ENCODE measurements at places on chromosomes 6 and 20.

DNA sequence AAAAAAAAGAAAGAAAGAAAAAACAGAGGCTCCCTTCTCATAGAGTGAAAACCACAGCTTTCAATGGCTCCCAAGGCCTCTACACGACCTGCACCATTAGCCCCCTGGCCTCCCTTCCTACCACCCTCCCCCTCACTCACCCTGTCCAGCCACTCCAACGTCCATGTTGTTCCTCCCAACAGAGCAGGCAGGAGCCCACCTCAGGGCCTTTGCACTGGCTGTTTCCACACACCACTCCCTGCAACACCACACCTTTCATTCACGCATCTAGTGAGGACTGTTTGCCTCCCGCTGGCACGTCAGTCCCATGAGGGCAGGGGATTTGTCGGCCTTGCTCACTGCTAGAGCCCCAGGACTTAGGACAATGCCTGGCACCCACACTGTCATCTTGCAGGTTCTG, 39.5 kb downstream of the GRM4 start:
- DNase-seq, result no peak

- no peak for DNase-seq
Measured at GRCh38 chr6:169577236-169577635, 124.6 kb downstream of the WDR27 start.

DNA sequence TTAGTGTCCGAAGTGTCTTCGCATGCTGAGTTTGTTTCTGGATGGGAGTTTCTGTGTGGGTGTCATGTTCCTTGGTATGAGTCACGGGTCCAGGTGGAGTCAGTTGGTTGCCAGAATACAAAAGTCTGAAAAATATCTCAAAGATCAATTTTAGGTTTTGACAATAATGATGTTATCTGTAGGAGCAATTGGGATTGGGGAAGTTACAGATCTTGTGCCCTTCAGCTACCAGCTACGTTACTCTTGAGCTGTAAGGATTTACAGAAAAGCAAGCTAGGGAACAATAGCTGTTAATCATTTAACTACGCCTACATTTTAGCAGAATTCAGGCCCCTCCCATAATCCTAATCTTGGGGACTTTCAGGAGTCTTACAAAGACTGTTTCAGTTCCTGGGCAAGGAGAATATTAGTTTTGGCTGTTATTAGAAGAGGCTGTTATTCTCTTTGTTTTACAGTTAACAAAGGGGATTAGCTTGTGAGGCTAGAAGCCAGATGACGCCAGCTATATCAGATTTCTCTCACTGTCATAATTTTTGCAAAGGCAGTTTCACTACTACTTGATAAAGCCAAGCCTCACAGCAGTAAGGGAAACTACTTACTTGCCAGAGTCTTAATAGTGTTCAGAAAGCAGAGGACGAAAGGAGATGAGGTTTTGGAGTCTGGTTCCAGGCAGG, 15.4 kb upstream of the SLC22A16 start:
- no peak for DNase-seq

- DNase-seq, result no peak
Measured at GRCh38 chr6:18342223-18342622, 44.9 kb upstream of the RNF144B start.

DNA sequence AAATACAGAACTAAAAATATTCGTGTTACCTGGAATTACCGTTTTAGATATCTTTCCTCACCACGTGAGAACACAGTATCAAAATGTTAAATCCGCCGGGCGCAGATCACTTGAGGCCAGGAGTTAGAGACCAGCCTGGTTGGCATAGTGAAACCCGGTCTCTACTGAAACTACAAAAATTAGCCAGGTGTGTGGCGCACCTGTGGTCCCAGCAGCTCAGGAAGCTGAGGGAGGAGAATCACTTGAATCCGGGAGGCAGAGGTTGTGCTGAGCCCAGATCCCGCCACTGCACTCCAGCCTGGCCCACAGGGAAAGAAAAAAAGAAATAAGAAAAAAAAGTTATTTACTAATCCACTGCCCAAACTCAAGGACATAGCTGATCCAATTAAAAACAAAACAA, 4.8 kb upstream of the DDX43 start:
- DNase-seq, result no peak

DNA sequence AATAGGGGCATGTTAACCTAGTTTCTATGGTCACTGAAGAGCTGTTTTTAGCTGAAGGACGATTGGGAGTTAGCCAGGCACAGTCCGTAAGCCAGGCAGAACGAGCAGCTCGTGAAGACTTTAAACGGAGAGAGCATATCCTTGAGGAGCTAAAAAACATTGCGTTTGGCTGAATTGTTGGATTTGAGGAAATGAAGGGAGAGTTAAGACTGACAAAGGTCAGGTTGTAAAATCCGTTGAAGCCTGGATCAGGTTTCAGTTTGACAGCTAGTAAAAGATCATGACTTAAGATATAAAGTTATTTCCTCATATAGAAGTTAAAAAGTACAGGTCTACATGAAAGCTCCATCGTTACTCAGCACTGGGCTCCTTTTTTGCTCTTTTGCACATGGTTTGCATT, 2.8 kb downstream of the DBNDD2 start:
- no peak for DNase-seq

- DNase-seq, result peak; percentile 78
Measured at GRCh38 chr6:33694401-33694931, 17.0 kb downstream of the UQCC2 start.

GRCh38 chr6:161727083-161727833, 453.4 kb upstream of the AGPAT4 start:
- DNase-seq, result no peak

GRCh38 chr6:114008331-114008730, 37.4 kb upstream of the HDAC2 start:
- no peak for DNase-seq

GRCh38 chr6:39053016-39053624, 4.5 kb downstream of the GLP1R start:
- no peak for DNase-seq

DNA sequence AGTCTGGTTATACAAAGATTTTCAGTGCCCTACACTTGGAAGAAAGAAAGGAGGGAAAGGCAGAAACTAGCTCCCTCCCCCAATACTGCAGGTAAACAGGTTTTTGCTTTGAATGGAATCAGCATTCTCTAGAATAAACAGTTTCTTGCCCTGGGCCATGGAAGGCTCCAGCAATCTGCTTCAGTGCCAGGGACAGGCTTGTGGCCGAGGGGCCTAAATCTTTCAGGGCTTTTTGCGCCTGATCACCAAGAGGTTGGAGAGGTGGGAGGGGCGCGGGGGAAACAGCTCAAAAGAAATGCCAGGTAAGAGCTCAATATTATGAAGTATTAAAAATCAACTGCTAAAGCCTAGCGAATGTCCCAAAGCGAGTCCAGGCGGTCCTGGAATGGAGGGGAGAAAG, 23.8 kb downstream of the TFAP2B start:
- DNase-seq, result no peak

Measured in cerebellar nuclear complex (tissue), 1 donor.